ENCODE measurements at places on chromosomes 5 and 9.

DNA sequence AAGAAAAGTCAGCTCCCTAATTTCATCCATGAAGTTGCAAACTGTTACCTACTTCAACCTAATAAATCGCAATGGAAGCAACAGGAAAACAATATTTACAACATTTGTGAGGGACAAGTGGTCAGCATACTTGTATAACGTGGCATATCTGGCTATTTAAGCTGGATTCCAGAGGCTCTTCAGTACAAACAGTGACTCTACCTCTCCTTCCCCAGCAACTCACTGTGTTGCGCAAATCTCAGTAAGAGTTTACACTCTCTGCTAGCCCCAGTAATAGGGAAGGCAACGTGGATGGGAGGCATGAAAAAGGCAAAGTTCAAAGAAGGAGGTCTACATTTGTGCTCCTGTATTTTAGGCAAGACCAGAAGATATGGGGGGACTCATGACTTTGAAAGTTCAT lies 18.9 kb upstream of the SEMA5A start:
- peak; percentile 53 for DNase-seq

- DNase-seq = no peak
These were observed 37.8 kb downstream of the CDH6 start for GRCh38 chr5:31231177-31231838.

GRCh38 chr5:159316519-159317383 lies 13.5 kb downstream of the IL12B start:
- peak; percentile 80 for DNase-seq

GRCh38 chr5:176133289-176133870 lies 104.8 kb upstream of the SIMC1 start:
- DNase-seq = no peak

DNA sequence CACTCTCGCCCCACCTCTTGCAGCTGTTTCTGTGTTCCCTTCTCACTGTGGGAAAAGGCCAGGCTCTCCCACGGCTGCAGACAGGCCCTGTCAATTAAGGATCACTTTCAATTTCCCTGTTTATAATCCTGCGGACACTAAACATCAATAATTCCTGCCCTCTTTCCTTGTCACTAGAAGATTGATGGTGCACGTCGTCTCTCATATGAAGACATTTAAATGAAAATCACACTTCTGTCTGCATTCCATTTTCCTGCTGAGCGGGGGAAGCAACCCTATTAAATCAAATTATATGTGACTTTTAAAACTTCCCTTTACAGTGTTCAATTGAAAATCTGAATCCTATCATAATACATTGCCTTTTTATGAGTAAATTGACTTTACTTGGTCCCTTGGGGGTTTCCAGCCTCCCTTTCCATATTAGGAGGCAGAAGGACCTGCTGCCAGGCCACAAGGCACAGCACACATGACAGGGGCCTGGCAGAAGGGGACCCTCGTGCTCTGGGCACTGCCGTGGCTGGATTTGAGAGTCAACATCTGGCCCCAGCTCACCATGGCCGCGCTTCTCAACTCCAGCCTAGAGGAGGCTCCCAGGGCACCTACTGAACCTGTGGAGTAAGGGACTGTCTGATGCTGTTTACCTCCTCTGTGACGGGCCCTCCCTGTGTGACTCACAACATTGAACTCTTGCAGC lies 311.0 kb upstream of the IRX4 start:
- DNase-seq = no peak

- DNase-seq = no peak
These were observed 251.8 kb downstream of the ROR2 start for GRCh38 chr9:91698266-91698665.

DNA sequence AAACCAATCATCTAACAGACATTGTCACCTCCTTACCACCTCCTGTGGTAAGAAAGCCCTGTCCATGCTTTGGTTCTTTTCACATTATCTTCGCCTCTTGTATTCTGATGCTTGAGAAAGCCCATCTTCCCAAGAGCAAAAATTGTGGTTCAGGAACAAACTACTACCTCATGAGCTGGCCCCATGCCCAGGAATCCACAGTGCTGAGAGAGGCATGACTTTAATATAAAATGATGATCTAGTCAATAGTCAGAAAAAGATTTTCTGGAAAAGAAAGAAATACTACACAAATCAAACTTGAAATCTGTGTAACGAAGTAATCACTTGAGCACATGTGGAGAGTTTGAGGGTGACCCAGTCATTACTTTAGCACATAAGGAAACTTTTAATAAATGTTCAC lies 94.7 kb downstream of the FGF10 start:
- DNase-seq = peak; percentile 0

- DNase-seq = no peak
These were observed 1.8 kb downstream of the AUH start for GRCh38 chr9:91359734-91360470.

GRCh38 chr5:131419877-131420276 lies 156.0 kb downstream of the CDC42SE2 start:
- no peak for DNase-seq

GRCh38 chr9:100938507-100938906 lies 90.0 kb upstream of the PLPPR1 start:
- no peak for DNase-seq

DNA sequence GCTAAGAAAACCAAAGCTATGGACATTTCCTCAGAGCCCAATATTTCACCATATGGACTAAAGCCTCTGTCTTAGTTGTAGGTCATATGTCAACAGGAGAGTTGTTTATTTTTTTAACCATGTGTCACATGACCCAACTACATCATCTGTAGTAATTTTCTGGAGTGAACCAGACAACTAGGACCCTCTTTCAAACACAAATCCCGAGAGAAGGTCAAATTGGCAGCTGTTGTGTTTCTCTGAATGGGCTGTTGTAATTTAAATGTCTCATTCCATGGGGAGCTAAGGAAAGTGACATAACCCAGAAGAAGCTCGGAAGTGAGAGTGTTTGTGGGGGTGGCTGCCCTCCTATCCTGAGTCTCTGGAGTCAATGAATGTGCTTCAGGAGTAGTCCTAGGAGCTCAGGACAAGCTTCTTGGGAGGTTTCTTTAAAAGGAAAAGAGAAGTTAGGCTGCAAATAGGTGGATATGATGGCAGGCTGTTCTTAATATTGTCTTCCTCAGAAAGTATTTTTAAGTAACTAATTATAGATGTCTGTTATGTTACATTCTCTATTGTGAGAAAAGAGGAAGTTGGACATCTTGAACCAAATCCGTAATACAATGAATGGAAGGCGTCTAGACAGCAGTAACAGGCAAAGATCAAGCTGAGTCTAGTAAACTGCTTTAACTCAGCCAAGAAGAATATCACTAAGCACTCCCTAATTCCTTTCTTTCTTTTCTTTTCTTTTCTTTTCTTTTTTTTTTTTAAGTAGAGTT lies 50.1 kb downstream of the TMEM167A start:
- DNase-seq = no peak

- peak; percentile 51 for DNase-seq
These were observed 519 bp downstream of the HSPA5 start for GRCh38 chr9:125240649-125240999.

- DNase-seq = no peak
These were observed 23.2 kb downstream of the TTF1 start for GRCh38 chr9:132383462-132383883.

GRCh38 chr5:123036391-123037103 lies at the start of gene PPIC:
PPIC (minus strand) TSS chr5:123036725; CDS start chr5:123036625, 100 bp downstream.
- DNase-seq = peak; percentile 65

GRCh38 chr5:142017832-142018427 lies 5.1 kb upstream of the GNPDA1 start:
- DNase-seq = peak; percentile 83

GRCh38 chr9:97075289-97075985 lies 36.5 kb upstream of the CTSV start:
- DNase-seq = no peak

DNA sequence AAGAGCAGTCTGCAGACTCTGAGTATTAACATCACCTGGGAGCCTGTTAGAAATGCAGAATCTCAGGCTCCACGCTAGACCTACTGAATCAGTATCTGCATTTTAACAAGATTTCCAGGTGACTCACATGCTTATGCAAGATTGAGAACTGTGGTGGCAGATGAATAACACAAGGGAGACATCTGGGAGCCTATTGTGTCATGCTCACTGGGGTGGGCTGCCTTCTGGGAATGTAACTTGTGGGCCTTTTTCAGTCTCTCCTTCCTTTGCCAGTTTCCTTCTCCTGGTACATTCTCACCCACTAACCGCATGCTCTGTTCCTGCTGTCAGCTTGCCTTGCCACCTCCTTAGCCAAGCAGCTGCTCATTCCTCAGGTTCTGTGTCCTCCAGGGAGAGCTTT lies 176.6 kb upstream of the C9orf72 start:
- DNase-seq = no peak

DNA sequence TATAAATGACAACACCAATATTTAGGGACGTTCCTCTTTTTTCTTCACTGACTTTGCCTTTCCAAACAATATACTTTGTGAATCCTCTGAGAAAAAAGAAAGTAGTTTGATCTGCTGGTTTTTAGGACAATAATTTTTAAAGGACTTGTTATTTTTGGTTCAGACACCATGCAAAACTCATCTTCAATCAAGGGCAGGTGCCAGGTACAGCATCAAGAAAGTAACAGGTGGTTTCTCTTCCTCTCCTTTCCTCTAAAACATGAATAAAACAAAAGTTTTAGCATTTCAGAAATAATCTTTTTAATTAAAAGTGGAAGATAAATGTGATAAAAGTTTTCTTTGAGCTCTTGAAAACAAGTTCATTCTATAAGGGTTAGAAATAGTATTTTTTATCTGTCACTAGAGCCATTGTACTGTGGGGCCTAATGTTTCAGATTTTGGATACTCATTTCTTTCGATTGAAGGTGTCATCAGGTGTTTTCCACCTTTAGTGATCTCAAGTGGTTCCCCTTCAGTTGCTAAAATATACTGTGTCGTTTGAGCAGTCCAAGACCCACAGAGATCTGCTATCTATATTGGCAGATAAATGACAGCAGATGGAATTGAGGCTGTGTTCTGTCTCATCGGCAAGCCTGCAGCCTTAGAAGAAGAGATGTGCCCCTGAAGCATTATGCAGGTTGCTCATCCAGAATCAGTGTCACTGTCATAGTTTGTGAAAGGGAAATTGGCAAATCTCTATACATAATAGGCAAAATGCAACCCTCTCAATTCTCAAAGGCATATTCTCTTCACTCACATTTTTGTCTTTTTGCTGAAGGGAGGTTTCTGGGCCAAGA lies 499.7 kb downstream of the PDE4D start:
- DNase-seq = no peak

- DNase-seq = peak; percentile 77
These were observed 483 bp downstream of the C9orf85 start for GRCh38 chr9:71911908-71912335.

DNA sequence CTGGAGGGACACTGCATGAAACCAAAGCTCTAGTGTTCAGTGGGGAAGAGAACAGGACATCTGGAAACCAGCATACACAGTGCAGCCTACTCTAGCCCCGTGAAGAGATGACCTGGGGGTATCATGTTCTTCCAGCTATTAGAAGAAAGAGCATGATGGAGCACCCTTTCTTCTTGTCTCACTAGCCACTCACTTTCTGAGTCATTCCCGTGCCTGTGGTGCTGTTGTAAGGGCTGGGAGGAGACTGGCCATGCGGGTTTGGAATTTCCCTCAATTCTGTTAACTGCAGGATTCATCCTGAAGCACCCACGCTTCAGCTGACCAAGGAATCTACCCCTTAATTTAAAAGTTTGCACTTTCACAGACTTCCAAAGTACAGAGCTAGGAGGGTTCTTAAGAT lies 137.0 kb downstream of the COL23A1 start:
- DNase-seq = peak; percentile 13

- no peak for DNase-seq
These were observed 434.0 kb downstream of the NFIB start for GRCh38 chr9:13879981-13880380.

GRCh38 chr9:104091116-104091515 lies 3.0 kb upstream of the SMC2 start:
- no peak for DNase-seq

- DNase-seq = peak; percentile 91
These were observed at the start of gene POLR1E for GRCh38 chr9:37485389-37486255. POLR1E (plus strand) TSS chr9:37485948; CDS start chr9:37486048, 100 bp downstream.

- DNase-seq = peak; percentile 62
These were observed 128.4 kb downstream of the GRIA1 start for GRCh38 chr5:153618867-153619266.
